ENCODE measurements at places on chromosomes 2 and 18.

DNA sequence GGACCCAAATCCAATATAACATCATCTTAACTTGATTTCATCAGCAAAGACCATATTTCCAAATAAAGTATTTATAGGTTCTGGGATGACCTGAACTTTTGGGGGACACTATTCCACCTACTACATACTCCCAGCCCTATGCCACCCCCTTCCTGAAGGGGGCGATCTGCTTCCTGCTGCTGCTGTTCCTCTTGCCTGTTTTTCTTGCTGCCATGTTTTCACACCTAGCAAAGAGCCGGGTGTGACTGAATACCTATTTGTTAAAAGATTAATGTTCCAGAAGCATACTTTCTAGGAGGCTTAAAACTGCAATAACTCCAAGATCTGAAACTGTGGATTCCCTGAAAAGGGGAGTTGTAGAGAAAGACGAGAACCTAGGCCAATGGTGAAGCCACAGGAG is 89.7 kb downstream of the ICOS start:
- no peak for DNase-seq

GRCh38 chr18:63730773-63731172 is 28.0 kb downstream of the SERPINB11 start:
- DNase-seq = no peak

DNA sequence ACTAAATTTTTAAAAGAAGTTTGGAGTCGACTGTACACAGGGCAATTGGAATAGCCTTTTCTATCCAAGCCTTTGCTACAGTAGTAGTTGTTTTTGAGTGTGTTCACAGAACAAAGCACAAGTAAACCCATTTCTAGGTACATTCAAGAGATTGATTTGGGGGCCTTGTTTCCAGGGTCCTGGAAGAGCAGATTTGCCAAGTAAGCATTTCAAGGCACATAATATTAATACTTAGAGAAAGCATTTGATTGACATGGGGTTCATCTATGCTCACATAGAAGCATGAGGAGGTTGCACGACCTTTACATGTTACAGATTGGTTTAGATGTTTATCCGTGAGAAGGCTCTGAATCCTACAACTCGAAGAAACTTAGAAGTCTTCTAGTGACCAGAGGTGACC is 324.1 kb downstream of the MYCN start:
- no peak for DNase-seq

GRCh38 chr18:78831603-78832002 is 148.0 kb upstream of the SALL3 start:
- no peak for DNase-seq

DNA sequence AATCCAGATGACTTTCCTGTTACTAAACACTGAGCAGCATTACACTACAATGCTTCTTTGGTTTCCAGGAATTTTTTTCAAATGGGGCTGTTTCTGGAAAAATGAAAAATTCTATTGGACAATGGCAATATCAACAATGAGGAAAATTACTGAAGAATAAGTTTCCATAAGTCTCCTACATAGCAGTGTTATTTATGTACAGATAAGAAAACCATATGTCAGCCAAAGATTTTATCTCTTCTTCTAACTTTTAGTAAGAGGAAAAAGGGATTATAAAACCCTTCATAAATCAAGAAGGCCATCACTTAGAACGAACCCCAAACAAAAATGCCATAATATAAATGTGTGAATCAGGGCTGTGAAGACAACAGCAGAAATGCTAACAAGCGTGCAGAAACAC is 31.6 kb upstream of the NOSTRIN start:
- no peak for DNase-seq

GRCh38 chr2:12347066-12347493 is 369.7 kb upstream of the TRIB2 start:
- no peak for DNase-seq

Measured in activated gamma-delta T cell treated with anti-CD3 and anti-CD28 coated beads, Interleukin-2, amount 50 U/mL, for 16 hours (primary cell).